ENCODE measurements at places on chromosomes 1 and 21.

DNA sequence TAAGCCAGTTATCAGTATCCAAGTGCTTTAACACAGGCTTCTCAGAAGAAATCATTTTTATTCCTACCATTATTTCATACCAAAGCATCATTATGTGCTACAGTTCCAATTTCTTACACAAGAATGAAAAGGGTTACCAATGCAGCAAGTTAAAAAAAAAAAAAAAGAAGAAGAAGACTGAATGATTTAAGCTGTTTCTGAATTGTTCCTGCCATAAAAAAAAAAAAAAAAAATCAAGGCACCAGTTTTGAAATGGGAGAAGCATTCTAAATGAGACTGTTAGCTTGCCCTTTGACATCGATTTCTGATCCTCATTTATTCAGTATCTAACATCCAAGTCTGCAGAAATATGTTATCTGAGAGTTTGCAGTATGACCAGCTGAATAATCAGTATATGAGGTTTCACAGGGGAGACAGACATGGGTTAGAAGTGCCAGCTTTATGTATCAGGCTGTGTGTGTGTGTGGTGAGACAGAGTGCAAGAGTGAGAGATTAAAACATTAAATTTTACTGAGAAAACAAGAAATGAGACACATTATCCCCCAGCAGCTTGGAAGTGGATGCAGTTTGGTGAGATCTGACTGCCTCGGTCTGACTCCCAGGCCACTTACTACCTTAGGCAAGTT lies 105.8 kb downstream of the COLGALT2 start:
- no peak for DNase-seq

DNA sequence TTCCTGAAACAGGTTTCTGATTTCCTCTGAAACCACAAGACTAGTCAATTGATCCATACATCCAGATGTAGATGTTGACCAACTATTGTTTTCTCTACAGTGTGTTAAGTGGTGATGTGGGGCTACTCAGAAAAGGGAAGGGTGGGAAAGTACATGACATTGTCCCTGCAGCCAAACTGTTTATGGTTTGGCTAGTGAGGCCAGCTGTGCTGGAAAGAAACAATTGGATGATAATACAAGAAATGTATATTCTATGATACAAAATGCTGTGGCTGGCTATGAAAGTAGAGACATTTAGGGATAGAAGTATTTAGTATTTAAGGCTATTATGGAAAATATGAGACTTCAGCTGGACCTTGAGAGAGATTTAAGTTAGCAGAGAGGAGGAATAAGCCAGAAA lies 244.5 kb downstream of the ADGRL2 start:
- no peak for DNase-seq

DNA sequence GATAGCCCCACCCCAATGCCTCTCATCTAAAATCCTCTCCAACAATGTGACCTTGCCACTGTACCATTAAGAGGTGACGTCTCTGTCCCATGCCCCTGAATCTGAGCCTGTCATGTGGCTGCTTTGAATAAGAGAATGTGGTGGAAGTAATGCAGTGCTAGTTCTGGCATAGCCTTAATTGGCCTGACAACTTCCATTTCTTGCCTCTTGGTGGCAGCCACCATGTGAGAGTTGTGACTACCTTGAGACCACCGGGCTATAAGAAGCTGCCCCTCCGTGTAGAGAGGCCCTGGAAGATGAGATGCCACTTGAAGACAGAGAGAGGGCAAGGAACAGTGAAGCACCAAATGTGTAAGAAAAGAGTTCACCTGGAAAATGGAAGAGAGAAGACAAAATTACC lies 95.4 kb downstream of the POFUT2 start:
- no peak for DNase-seq

DNA sequence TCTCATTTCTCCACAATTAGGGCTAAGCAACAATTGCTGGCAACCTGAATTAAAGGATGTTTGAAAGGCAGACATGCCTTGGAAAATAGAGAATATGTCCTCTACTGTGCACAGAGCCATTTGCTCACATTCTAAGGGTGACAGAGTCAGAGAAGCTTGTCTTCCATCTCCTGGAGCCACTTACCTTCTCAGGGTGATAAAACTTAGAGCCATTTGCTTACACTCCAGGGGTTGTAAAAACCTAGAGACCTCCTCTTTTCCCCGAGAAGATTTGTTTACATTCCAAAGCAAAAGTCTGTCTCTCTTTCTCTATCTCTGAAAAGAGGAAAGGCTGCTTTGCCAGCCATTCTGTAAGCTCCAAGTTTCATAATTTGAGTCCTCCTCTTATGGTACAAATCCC lies 61.3 kb downstream of the LBR start:
- no peak for DNase-seq

- DNase-seq: no peak
These were observed 106.7 kb downstream of the LEPR start for GRCh38 chr1:65527190-65527589.

- DNase-seq: no peak
These were observed 491.2 kb upstream of the ZRANB2 start for GRCh38 chr1:71572038-71572437.

DNA sequence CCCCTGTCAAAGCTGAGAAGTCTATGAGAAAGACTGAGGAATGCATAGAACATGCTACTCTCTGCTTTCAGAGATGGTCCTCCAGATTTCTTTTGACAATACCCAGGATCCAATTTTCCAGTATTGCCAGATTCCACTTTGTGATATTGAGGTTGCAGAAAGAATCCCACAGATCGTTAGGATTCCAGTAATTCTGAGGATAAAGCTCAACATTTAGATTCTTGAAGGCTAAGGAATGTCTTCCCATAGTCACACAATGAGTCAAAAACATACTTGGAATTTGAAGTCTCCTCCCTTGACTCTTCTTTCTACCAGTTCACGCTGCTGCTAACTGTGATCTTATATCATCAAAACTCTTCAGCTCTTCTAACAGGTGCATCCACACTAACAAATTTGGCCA lies 57.1 kb downstream of the TNFSF18 start:
- DNase-seq: no peak

DNA sequence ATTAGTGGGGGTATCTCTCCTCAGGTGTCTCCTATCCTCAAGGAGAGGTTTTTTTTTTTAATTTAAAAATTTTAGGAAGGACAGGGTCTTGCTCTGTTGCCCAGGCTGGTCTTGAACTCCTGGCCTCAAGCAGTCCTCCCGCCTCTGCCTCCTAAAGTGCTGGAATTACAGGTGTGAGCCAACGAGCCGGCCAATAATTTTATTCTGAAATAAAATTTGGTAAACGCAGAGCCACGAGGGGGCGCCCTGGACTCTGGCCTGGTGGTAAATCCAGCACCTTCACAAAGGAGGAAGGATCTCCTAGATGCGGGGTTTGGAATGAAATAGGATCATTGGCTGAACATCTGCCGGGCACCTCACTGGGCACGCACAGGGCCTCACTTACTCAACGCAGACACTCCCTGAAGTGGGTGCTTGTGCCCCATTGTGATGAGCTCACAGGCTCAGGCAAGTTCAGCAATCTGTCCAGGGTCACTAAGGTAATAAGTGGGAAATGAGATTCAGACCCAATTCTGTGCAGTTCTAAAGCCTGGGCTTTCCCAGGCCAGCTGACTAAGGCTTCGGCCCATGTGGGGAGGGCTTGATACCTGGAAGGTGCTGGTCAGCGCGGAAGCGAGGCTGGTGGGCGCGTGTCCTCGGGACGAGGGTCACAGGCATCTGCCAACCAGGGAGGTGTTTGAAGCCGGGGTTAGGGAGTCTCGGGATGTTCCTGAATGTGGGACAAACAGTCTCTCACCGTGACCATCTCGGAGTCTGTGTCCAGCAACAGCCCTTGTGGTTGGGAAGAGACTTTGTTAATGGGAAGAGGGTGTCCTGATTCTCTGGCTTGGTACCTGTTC lies 32.7 kb upstream of the ETV3 start:
- DNase-seq: peak; percentile 15

DNA sequence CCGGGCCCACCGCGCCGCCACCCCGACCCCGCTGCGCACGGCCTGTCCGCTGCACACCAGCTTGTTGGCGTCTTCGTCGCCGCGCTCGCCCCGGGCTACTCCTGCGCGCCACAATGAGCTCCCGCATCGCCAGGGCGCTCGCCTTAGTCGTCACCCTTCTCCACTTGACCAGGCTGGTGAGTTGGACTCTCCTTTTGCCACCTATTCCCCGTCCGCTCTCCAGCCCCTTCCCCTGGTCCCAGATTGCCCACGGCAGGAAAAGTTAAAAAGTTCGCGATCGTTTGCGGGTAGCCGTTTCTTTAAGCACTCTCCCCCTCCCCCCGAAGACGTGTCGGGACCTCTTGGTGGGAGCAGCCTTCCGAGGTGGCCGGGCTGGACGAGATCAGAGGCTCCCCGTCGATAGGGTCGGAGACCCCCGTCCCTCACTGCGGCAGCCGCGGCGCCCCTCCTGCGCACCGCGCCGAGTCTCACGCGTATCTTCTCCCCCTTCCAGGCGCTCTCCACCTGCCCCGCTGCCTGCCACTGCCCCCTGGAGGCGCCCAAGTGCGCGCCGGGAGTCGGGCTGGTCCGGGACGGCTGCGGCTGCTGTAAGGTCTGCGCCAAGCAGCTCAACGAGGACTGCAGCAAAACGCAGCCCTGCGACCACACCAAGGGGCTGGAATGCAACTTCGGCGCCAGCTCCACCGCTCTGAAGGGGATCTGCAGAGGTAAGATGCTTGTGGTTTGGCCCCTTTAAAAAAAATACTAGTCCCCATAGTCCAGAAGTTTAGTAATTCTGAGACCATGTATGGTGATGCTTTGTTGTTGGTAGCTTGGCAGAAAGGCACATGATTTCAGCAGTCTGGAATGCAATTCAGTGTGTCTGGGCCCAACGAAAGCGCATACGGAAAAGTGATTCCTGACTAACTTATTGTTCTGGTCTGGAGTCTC lies 576 bp downstream of the CCN1 start:
- no peak for DNase-seq

- no peak for DNase-seq
These were observed 342.1 kb downstream of the MATN1 start for GRCh38 chr1:30381266-30381665.

GRCh38 chr1:53077599-53077965 lies 15.6 kb downstream of the PODN start:
- DNase-seq: no peak

GRCh38 chr1:29967261-29967660 lies 730.9 kb downstream of the PTPRU start:
- no peak for DNase-seq

DNA sequence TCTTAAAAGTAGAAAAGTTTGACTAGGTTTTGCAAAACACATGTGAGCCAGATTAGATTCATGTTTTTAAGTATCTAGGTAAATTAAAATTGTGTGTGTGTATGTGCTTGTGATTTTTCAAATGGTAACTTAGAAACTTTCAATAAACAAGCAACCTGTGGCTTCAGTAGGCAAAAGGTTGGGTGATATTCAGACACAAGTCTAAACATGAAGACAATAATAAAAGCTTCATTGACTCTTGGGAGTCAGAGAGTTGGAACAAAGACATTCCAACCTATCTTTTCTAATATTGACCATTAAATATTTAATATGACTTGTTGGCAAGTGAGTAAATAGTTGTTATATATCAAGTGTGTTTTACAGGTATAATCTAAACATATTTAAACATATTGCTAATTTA lies 1049.6 kb upstream of the ADGRL4 start:
- DNase-seq: no peak

- DNase-seq: no peak
These were observed 52.8 kb downstream of the EDEM3 start for GRCh38 chr1:184701816-184702215.

GRCh38 chr1:62397301-62397700 lies 39.5 kb upstream of the USP1 start:
- DNase-seq: no peak

DNA sequence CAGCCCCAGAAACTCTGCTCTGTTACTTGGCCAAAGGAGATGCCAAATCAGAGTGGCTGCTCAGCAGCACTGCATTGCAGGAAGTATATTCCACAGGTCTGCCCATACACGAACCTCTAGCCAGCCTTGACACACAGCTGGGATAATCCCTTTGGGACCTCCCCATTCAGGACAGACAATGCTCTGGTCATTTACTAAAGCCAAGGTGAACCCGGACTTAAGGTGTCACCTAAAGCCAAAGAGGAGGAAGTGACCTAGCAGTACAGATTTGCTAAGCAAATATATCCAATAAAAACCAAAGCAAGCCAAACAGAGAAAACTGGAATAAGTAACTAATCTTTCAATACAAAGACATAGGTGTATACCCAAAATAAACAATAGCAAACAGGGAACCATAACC lies 27.7 kb downstream of the COPA start:
- no peak for DNase-seq

- no peak for DNase-seq
These were observed 32.0 kb upstream of the SLC30A1 start for GRCh38 chr1:211610779-211611556.

GRCh38 chr1:241899210-241899609 lies 51.2 kb downstream of the EXO1 start:
- DNase-seq: no peak

GRCh38 chr1:177848577-177848976 lies 121.3 kb downstream of the SEC16B start:
- no peak for DNase-seq

- no peak for DNase-seq
These were observed 167.4 kb downstream of the TNFSF18 start for GRCh38 chr1:172883387-172883791.

All from CD4-positive, alpha-beta T cell treated with Interleukin-15 for 4 hours (primary cell).